Liver (tissue), 10 donors: ENCODE measurements at places on chromosomes 2 and 18. TPM values are rescaled to one million over a fixed set of nuclear protein-coding genes. Genes with fewer than 3 reads are reported as not detected.
A peak's percentile ranks its signal among the peaks of the same experiment; 100 is the strongest.

GRCh38 chr2:84317135-84317534, 141.9 kb downstream of the SUCLG1 start:
- DNase-seq: no peak

GRCh38 chr2:156541706-156542105, 105.5 kb downstream of the GPD2 start:
- no peak for DNase-seq

DNA sequence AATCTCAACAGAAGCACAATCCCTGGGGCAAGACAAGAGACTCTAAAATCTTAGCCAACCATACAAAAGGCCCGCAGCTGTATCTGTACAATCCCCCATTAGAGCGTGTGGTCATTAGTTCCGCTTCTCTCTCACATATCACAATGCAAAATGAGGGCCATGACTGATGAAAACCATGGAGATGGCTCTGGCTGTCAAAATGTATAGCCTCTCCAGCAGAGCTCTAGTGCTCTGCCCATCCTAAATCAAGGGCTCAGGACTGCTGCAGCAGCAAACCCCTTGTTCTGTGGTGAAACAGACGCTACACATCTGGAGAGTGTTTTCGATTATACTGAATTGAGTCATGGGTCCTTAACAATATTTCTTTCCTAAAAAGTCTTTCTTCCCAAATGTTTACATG, 221.0 kb downstream of the PID1 start:
- no peak for DNase-seq

- no peak for DNase-seq
Measured at GRCh38 chr2:37449761-37450296, 105.4 kb downstream of the QPCT start.

DNA sequence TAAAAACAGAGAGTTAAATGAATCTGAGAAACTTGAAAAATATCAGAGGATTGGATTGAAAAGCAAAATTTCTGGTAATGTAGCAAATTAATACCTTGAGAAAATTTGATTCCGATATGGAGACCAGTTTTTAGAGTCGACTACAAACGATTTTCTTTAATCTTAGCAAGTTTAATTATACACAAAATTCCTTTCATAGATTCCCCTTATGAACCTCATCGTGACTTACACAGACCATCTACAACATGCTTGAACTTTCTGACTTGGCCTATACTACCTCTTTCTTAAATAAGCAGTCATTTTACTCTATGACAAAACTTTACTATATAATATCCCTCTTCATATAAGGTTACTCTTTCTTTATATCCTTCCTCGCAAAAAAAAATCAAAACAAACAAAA, 769.6 kb upstream of the CRIM1 start:
- DNase-seq: no peak

- DNase-seq: no peak
Measured at GRCh38 chr18:42822711-42823110, 292.8 kb downstream of the RIT2 start.

- DNase-seq: no peak
Measured at GRCh38 chr2:27212626-27213471, 781 bp upstream of the SLC5A6 start.

DNA sequence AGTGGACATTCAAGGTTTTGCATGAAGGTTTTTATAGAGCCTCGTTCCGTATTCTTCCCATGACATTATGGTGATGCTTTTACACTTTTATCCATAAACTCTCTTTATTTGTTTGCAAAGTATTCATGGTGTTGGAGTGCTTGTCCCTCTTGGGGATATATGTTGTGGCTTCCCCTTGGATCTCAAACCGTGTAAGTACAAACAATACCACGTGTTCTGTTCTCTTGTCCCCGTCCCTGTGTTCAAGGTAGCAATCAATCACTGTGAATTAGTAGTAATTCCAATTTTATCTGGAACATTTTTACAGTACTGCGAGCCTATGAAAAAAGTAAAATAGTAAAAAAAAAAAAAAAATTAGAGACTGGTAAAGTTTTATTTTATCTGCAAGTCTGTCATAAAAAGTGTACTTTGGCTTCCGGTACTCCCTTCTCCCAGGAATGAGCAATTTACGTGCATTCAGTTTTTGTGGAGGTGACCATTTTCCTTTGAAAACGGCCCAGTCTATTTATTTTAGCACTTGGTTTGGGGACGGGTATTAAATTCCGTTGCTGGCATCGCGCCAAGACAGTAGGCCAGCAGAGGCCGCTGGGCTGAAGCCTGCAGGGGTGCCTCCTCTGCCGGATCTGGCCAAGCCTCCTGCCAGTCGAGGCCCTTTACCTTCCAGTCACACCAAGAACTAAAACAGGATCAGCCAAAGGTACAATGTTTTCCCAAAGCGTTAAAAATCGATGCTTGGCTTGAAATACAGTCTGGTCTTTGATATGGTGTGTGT, 175.7 kb downstream of the SOCS6 start:
- peak; percentile 72 for DNase-seq

DNA sequence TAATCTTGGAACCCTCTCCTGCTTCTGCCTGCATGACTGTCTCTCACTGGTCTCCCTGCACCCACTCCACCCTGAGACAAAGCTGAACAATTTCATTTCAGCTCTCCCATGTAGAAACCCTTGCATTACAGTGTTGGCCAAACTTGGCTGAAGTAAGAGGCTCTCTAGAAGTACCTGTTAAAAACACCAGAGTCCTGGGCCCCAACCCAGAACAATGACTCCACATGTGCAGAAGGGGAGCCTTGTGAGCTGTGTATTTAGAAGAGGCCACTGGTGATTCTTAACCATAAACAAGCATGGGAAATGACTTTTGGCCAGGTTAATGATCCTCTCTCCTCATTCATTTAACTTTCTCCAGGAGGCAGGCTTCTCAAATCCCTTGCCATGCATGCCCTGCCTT, 254.8 kb downstream of the SETBP1 start:
- no peak for DNase-seq

GRCh38 chr18:62730941-62731340, 15.6 kb downstream of the PHLPP1 start:
- no peak for DNase-seq

GRCh38 chr2:19649785-19650380, 251.9 kb downstream of the TTC32 start:
- no peak for DNase-seq

- DNase-seq: no peak
Measured at GRCh38 chr2:217952409-217952808, 50.4 kb downstream of the TNS1 start.

DNA sequence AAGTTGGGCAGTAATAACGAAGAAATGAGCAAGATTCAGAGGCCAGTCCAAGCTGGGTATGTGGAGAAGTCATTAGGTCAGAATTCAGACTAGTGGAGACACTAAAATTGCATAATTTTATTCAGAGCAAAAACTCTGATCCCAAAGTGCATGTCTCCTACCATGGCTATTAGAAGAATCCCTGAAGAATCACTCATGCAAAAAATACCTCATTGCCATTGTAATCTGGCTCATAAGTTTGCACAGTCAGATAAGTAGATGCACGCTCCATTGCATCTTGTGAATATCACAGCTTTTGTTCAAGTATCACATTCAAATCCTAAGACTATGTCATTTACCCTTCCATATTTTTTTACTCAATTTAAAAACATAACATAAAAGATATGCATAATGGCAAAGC, 692.2 kb upstream of the KLHL29 start:
- no peak for DNase-seq

GRCh38 chr2:147614471-147614870, 230.4 kb upstream of the ACVR2A start:
- no peak for DNase-seq

GRCh38 chr2:204982303-204982702, 437.0 kb downstream of the PARD3B start:
- DNase-seq: no peak

GRCh38 chr2:105893011-105893995, 148.6 kb downstream of the NCK2 start:
- no peak for DNase-seq

GRCh38 chr2:200129721-200130462, 174.5 kb downstream of the MAIP1 start:
- no peak for DNase-seq

DNA sequence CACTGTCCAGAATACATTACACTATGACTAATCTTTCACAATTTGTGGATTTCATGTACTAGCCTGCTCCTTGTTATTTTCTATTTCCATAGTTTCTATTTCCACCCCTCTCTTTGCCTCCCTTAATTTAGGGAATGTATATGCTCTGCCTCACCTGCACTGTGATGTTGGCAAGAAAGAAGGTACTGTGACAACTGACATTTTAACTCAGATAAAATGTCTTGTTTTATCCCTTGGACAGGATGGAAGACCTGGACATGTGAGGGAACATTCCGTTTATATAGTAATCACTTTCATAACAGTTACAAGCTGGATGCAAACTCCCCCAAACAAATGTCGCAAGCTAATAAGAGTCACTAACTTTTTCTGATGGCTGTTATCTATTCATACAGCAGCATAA, 21.5 kb upstream of the DSG3 start:
- no peak for DNase-seq

DNA sequence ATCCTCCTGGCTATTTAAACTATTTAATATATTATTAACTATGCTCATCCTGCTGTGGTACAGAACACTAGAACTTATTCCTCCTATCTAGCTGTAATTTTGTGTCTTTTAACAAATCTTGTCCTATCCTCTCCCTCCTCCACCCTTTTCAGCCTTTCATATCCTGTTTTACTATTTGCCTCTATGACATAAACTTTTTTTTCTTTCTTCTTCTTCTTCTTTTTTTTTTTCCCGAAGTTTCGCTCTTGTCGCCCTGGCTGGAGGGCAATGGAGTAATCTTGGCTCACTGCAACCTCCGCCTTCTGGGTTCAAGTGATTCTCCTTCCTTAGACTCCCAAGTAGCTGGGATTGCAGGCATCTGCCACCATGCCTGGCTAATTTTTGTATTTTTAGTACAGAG, 201.5 kb downstream of the LPIN1 start:
- no peak for DNase-seq

DNA sequence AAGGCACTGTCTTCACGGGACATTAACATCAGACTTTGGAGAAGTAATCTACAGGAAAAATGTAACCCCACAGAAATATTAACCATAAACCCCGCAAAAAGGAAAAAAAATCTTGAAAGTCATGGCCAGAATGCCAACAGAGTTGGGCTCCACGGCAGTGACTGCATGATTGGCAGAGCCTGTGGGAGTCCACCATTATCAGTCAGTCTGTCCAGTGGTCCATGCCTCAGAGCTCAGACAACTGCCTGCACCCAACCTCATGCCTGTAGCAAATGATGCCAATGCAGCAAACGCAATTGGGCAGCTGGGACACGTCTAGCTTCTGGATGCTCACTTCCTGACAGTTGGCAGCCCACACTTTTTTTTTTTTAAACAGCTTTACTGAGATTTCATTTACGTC, 5.1 kb upstream of the PPIG start:
- DNase-seq: no peak

DNA sequence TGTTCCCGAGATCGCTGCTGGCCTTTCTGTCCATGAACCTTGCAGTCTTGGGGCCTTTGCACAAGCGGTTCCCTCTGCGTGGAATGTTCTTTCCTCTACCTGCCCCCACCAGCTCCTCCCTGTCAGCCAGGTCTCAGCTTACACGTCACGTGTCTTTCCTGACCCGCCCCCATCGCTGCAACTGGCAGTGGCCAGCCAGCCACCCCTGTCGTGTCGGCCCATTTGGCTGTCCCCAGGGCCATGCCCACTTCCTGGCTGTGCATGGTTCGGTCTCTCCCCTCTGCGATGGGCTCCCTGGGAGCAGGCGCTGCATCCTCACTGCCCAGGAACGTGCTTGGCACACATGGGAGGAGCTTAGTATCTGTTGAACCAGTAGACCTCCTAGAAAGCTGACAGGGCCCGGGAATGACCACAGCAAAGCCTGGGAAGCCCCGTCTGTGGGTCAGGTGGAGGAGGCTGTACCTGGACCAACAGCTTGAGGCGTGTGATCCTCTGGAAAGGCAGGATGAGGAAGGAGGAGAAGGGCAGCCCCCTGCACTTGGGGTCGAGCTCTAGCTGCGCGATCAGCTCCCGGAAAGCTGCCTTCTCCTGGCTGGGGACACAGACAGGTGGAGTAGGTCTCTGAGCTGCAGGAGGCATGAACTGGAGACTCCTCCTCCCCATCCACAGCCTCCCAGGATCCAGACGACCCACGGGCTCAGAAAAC, 21.0 kb downstream of the SNORC start:
- DNase-seq: peak; percentile 44

The INHBB gene
- total RNA-seq: 3.8 TPM

The CD28 gene
- 0.93 TPM for total RNA-seq

The GRP gene
- total RNA-seq: not detected

The CHRND gene
- not detected for total RNA-seq

The C1QL2 gene
- not detected for total RNA-seq

The CNTNAP5 gene
- total RNA-seq: not detected

The ARHGAP28 gene
- total RNA-seq: 2.1 TPM

The ADRA2B gene
- total RNA-seq: 1.3 TPM

The TMEFF2 gene
- not detected for total RNA-seq

The CRACDL gene
- 0.42 TPM for total RNA-seq
